ENCODE measurements at places on chromosomes 13 and 19.

DNA sequence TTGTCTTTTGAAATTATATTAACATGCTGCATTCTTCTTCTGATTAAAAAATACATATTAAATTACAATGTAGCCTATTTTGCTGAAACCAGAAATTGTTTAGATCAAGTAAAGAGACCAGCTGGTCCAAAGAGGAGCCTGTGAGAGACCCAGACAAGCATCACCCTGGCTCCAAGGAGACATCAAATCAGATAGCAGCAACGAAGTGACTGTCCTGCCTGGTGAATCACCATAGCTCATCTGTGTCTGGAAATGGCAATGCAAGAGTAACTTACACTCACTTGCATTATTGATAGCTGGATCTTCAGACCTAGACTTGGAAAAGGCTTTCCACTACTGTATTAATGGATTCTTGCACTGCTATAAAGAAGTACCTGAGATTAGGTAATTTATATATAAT, 169.1 kb downstream of the KCTD12 start:
- no peak for DNase-seq

DNA sequence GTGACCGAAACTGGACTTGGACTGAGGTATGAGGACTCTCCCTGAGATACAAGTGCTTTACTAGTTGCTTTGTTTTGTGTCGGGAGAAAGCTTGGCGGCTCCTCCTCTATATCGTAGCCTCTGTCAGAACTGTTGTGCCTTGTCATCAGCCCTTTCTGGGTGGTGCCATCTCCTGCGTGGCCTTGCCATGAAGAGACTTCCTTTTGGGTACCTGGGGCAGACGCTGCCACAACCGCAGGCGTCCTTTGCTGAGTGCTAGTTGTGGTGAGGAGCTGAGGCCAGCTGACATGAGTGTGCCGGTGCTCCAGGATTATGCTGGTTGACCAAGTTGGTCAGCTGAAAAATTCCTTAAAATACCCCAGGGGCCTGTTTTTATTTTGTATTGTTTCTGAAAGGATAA, 124.5 kb downstream of the AKAP11 start:
- no peak for DNase-seq

GRCh38 chr13:20388184-20388583, 137.5 kb downstream of the CRYL1 start:
- DNase-seq, result no peak

- no peak for DNase-seq
These were observed 159.1 kb downstream of the KATNAL1 start for GRCh38 chr13:30148171-30148754.

- no peak for DNase-seq
These were observed 172.7 kb downstream of the UQCRFS1 start for GRCh38 chr19:29040292-29040691.

DNA sequence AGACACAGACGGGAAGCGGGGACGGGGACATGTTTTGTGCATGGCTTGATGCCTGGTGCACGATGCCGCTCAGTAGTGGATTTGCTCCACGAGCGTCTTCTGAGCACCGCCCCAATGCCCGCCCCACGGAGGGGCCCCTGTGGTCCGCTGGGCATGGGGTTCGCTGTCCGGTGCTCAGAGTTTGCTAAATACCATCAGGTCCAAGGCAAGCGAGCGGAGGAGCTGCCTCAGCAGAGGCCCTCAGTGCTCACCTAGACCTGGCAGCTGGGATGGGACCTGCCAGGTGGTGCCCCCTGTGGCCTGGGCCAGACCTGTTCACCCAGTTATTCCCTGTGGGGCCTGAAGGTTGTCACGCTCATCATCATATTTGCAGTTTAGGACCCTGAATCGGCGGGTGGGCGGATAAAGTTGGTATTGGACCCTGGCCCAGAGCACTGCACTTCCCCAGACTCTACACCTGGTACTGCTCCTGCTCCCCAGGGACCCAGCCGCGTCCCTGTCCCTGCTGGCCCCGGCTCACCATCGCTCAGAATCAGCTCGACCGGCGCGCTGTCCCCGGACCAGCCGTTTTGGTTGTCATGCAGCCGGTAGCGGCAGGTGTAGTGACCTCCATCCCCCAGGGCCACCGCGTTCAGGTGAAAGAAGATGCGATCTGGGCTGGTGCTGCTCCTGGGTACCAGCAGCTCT, 2.3 kb downstream of the A1BG start:
- no peak for DNase-seq

Data from KBM-7 (cell line).